ENCODE measurements at places on chromosomes 3 and 15. TPM values are rescaled to one million over a fixed set of nuclear protein-coding genes. Genes with fewer than 3 reads are reported as not detected.

ADCY5 gene
- 119 TPM for total RNA-seq

SAMD7 gene
- total RNA-seq: not detected

GP5 gene
- not detected for total RNA-seq

DNA sequence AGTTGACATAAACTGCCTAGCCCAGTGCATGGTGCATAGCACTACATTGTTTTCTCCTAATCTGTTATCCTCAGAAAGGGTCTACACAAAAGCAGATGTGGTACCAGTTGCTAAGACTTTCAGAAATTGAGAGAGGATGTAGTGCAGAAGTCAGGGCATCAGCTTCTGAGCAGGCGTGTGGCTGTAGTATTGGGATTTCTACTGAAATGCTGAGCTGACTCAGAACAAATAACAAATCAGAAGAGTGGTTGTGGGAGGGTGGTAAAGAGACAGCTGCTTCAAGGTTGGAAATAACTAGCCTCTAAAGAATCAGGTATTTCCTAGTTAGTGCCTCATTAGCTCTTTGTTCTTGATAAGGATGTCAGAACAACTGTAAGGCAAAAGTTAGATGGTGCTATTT lies 161.3 kb downstream of the AKAP13 start:
- no peak for ATAC-seq

DNA sequence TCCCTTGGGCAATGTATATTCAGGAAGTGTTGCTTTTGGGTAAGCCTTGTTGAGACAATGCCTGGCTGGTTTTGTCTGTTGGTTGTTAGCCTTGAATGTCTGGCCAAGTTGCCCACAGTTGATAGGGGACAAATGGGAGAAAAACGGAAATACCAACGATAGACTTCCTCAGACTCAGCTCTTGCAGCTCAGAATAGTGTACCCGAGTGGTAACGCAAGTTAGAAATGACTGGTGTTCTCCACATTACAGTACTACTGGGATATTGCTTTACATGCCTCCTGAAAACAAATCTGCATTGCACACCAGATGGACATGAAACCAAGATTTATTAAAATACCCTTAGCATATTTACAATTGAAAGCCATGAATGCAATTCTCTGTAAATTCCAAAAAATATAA lies 47.4 kb downstream of the GREM1 start:
- ATAC-seq: no peak

GRCh38 chr3:49630784-49631183 lies 43.4 kb upstream of the APEH start:
- ATAC-seq: no peak

LTF gene
- 198 TPM for total RNA-seq

DNA sequence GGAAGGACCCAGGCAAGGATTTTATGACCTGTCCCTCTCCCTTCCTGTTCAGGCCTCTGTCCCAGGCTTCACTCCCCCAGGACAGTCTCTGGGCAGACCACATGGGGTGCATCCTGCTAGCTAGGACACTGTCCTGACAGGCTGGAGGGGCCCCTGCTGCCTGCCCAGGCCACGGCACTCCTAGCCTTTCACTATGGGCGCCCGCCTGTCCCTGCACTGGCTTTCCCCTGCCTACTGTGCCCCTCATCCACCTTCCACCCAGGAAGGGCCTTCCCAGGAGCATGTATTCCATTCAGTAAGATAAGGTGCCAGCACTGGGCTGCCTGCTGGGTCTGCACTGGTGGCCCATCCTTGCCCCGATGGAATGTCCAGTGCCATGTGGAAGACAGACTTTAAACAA lies 145.3 kb downstream of the DNAJB8 start:
- ATAC-seq: no peak

DNA sequence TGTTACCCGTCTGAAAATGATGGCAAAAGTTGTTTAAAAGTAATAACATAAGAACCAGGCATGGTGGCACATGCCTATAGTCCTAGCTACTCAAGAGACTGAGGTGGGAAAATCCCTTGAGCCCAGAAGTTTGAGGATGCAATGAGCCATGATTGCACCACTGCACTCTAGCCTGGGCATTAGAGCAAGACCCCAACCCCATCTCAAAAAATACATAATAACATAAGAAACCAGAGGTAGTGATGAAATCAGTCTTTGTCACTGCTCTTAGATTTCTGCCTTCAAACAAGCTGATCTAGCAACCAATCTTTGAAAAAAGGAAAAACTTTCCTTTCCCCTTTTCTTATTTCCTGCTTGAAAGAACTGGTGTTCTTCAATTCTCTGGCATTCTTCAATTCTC lies 71.3 kb downstream of the TMCC1 start:
- no peak for ATAC-seq

- no peak for ATAC-seq
These were observed 1145.5 kb downstream of the TBL1XR1 start for GRCh38 chr3:176051766-176052165.

DNA sequence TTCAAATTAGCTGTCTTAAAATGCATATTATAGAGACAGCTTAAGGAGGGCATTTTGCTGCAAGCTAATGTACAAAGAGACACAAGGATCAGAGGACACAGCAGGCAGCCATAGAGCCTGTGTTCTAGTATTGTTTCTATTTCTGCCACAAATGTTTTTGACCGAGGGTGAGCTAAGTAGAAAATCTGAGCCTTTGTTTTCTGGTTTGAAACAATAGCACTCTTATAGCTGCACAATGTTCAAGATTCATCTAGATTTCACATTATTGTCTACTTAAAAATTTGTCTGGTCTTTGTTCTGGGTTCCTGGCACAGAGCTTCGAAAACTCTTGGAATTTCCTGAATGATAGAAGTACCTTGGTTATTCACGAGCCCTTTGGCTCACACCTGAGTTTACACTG lies 40.0 kb upstream of the TUSC7 start:
- no peak for ATAC-seq

DNA sequence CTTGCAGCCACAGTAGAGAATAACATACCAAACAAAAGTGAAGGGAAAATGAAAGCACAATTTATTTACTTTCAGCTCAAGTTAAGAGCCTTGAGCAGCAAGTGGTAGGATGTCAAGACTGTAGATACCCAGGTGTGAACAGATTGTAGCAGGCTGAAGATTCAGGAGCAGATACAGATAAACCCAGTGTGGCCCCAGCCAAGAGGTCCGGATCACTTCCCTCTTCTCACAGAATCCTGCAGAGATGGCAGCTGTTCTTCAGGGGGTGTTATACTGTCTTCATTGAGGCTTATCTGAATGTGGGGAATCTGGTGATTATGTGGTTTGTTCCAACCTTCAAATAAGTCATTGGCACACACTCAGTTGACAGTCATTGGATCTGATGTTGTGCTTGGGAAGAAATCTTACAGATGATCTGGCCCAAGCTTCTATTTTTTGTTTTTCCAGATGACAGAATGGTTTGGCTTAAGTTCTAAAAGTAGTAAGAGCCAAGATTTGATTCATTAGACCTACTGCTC lies 2.2 kb downstream of the STARD9 start:
- no peak for ATAC-seq

GRCh38 chr15:90617668-90618097 lies 88.0 kb downstream of the CRTC3 start:
- ATAC-seq: peak; percentile 35

LRRC57 gene
- total RNA-seq: 14.9 TPM

DNA sequence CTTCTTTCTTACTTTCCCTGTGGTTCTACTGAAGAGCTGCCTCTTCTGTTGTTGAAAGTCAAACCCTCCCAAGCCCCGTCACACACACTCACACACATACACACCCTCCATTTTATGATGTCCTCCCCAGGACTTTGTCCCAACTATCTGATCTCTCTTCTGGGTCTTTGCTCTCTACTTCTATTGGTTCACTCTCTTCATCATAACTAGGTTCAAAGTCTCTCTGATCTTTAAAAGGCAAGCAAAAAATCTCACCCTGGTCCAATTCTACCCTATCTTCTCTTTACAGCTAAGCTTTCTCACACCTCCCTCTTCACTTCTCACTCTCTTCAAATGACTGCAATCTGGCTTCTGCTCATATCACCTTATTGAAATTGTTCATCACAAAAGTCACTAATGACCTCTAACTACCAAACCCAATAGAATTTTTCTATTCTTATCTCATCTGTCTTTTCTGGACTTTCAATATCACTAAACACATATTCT lies 34.8 kb downstream of the LRRFIP2 start:
- ATAC-seq: no peak

Measured in gastroesophageal sphincter (tissue), 4 donors.